ENCODE measurements at places on chromosomes 7 and 10.

DNA sequence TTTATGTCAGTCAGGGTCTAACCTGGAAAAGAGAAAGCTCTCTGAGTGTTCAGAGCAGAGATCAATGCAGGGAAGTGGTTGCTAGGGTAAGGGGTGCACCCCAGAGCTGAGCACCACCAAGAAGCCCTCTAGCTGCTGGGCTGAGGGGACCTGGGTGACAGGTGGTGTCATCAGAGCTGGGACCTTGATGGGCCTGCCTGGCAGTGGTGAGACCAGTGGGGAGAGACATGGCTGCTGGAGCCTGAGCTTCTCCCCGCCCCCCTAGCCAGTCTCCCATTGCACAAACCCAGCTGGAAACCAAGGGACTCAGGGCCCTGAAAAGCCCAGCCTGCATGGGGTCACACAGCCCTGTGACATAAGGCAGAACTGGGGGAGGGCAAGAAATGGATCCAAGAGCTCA is 49.1 kb upstream of the OSBPL3 start:
- DNase-seq = no peak

DNA sequence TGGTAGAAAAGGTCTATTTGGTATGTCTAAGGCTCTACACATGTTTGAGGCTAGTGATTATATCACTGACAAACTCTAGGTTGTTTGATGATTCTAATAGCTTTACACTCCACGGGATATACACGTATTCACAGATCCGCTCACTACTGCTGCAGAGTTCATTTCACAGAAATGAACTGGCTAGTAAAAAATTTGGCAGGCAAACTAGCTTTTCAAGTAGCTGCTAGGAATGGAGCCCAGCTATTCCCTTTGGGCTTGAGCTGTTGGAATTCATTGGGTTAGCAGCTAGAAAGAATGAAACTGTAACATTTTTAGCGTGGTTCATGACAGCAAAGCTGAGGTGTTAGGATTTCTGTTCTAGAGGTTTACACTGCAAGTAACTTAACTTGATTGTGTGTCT is 37.6 kb downstream of the R3HCC1L start:
- no peak for DNase-seq

DNA sequence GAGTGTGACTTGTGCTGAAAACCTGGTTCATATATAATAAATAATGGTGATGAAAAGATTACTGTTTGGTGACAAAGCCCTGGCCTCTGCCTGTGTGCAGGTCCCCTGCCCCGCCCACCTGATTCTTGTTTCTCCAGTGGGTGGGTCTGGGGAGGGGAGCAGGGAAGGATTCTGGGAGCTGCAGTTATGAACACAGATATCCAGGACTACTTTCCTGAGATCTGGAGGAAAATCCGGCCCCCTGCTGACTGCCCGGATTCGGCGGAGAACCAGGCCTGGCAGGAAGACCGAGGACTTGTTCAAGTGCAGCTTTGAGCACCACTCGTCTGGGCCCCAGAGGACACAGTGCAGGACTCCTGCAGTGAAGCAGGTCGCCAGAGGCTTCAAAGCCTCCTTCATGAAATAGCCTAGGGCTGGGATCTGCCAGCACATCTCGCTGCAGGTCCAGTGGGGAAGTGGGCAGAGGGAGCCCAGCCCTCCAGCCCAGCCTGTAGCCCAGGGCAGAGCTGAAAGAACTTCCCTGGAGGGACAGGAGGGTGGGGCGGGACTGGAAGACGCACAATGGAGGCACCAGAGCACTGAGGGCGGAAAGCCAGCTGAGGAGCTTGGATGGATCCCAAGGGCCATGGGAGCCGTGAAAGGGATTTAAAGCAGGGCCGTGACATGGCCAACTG is 7.0 kb downstream of the ATP6V0E2 start:
- no peak for DNase-seq

DNA sequence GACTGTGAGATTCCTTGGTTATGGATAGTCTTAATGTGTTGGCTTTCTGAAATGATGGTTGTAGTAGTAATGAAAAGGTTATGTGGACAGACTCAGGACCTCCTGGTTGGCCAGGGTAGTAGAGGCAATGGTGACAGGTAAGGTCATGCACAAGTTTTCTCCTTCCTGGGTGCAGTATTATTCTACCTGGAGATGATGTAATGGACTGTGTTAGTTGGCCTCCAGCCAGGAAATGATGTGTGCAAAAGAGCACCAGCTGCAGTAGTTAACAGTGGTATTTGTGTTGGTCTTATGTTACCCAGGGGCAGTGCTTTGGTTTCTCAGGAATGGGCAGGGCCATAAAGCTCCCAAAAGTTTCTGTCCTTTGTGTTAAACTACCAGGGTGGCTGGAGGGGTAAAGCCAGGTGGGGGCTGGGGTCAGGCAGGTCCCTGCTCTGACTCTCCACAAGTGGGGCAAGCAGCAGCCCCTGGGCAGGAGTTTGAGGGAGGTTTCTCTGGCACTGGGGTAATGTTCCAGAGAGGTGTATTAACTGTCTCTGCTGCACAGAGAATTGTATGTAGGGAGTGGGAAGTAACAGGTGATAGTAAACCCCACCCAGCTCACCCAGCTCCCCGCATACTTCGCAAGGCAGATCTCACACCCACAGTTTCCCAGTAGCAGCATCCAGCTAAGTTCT is 36.3 kb downstream of the GPR22 start:
- no peak for DNase-seq

- DNase-seq = no peak
Measured at GRCh38 chr10:60367024-60367423, 22.7 kb downstream of the ANK3 start.

GRCh38 chr7:155764438-155764793 is 47.8 kb downstream of the SHH start:
- DNase-seq = no peak

GRCh38 chr10:48257407-48257961 is 17.0 kb downstream of the FRMPD2 start:
- no peak for DNase-seq

- DNase-seq = no peak
Measured at GRCh38 chr10:84845628-84846261, 517.4 kb downstream of the CCSER2 start.

DNA sequence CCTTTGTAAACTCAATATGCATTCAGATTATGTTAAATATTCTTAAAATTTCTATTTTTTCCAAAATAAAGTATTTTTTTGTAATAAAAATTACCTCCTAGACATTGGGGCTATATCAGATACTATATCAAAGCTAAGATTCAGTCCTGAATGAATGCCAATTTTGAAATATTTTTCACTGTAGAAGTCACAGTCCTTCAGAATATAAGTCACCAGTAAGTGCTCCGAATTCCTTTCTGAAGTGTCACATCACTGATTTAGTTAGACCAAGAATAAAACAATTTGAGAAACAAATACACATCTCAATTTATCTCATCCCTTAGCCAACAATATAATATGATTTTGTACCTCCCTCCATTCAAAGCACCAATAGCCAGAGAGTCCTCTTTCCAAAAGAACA is 33.9 kb upstream of the GSAP start:
- DNase-seq = no peak

- DNase-seq = no peak
Measured at GRCh38 chr7:42055171-42055570, 181.8 kb downstream of the GLI3 start.

- no peak for DNase-seq
Measured at GRCh38 chr10:4255751-4256150, 470.7 kb upstream of the KLF6 start.

DNA sequence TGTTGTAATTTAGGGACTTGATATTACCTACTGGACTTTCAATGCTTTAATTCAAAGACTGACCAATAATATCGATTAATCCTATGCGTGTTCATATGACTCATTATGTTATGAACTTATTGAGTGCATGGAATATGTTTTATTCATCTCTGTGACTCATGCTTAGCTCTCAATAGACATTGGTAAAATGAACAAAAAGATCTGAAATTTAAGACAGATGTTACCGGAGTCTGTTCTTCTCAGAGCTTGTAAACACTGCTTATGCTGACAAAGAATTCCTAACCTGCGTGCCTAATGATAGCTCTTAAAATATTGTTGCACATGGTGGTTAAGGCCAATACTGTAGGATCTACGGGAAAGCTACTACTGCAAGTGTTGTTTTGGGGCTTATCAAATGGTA is 131.5 kb upstream of the ACBD5 start:
- no peak for DNase-seq

GRCh38 chr10:100184840-100185239 is 989 bp downstream of the ERLIN1 start:
- peak; percentile 18 for DNase-seq

- DNase-seq = no peak
Measured at GRCh38 chr7:106570146-106570545, 90.8 kb downstream of the CCDC71L start.

DNA sequence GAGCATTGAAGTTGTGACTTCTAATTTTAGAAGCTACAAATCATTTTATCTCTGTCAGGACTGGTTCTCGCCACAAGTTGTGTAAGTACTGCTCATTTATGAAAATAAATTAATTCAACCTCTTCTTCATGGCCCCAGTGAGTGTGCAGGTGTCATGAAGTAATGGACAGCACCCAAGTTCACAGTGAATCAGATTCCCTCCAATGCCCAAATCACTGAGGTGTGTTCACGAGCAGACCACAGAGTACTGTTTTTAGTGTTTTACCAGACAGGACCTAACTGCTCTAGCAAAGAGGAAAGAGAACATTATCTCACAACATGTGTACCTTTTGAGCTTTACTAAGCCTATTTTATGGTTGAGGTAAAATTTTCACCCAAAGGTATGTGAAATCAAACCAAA is 980.0 kb downstream of the CNTNAP2 start:
- no peak for DNase-seq
